A172 (cell line): ENCODE measurements at places on chromosomes 7 and 10. TPM values are rescaled to one million over a fixed set of nuclear protein-coding genes. Genes with fewer than 3 reads are reported as not detected.

- DNase-seq: no peak
Measured at GRCh38 chr7:30971840-30972563, 8.2 kb downstream of the GHRHR start.

DNA sequence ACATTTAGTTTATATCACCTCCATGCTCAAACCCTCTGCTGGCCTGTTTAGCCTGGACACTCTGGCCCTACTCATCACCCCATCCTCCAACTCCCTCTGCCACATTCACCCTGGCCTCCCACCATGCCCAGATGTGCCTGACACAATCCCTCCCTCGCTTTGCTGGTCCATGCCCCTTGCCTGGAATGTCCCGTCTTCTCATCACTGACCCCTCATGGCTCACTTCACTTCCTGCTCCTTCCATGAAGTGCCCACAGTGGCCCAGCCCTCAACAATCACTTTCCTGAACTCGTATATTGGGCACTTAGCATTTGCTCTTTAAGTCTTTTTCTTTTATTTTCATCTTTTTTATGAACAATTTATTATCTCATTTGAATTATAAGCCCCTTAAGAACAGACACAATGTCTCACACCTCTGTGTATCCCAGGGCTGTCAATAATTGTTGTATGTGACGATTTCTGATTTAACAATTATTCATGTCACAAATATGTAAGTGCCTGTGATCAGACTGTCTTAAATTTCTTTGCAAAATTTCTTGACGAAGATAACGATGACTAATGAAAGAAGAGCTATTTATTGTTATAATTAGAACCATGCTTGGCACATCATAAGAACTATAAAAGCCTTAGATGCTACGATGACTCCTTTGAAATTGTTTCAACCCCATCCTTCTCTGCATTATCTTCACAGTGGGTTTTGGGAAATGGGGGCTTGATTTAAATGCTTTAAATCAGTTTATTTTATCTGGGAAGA, 209.9 kb upstream of the YAE1 start:
- no peak for DNase-seq

- no peak for DNase-seq
Measured at GRCh38 chr7:95395755-95396135, 430 bp downstream of the PON3 start.

DNA sequence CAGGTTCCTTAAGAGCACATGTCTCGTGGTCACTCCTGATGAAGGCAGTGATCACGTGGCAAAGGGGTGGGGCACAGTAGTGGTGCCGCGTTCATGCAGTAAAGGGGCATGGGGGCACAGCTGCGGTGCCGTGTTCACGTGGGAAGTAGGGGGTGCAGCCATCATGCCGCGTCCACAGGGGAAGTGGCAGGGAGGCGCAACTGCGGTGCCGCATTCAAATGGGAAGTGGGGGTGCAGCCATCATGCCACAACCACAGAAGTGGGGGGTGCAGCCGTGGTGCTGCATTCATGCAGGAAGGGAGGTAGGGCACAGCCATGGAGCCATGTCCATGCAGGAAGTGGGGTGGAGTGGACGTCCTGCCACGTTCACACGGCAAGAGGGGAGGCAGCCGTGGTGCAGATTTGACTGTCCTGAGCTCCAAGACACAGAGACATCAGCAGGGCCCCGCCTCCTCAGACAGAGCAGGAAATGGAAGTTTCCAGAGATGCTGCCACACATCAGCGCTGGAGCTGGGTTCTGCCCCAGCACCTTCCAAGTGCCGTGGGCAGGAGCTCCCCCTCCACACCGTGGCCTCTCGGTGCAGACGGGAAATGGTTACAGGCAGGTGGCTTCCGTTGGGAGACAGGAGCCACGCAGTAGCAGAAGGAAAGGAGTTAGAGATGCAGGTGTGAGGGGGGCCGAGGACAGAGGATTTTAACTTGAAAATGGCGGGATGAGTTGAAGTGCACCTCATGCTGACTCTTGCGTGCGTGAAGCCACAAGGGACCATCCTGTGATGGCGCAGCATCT, 95.0 kb upstream of the DDC start:
- no peak for DNase-seq

GRCh38 chr7:70719125-70719524, 412.8 kb upstream of the GALNT17 start:
- no peak for DNase-seq

MKI67 gene
- total RNA-seq: 22.9 and 29.0 TPM in 2 replicates
